ENCODE measurements at places on chromosomes 3 and 15.

DNA sequence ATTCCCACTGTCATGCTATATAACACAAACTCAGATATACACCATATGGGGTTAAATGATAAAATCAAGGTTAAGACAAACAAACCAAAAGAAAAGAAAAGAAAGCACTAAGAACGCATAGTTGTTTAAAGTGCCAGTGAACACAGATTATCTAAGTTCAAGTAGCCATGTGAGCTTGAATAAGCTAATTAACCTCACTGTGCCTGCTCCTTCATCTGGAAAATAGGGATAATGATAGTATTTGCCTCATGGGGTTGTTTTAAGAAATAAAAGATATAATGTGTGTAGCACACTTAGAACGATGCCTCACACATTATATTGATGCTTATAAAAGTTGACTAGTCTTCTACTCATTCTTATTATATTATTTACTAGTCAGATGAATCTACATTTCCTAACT is 72.6 kb upstream of the IL12A start:
- no peak for DNase-seq

DNA sequence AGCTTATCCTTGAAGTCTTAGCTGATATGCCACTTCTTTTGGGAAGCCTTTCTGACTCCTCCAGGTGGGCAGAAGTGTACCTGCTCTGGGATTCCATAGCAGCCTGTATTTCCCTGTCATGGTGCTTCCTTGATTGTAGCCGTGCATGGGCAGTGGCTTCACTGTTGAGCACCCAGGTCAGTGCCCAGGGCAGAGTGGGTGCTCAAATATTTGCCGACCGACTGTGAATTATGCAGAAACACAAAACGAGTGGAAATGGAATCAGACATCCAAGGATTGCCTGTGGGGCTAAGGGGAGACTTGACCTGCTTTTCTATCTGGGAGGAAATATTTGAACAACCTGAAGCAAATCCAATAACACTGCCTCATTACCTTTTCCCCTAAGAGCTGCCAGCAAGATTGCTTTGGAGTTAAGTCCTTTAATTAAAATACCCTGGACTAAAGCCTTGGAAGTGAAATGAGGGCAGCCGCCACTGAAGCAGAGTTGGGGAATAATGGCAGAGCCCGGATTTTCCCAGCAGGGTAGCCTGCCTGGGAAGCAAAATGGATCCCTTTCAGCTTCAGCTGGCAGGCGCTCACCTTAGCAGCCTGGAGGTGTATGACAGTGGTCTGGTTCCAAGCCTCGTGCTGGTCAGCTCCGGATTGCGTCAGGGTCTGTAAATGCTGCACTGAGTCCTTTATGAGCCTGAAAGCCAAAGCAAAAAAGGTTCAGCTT is 14.9 kb downstream of the ACOX2 start:
- DNase-seq = no peak

GRCh38 chr15:58346361-58346760 is 85.4 kb upstream of the LIPC start:
- no peak for DNase-seq

GRCh38 chr3:185998136-185998535 is 60.3 kb upstream of the TRA2B start:
- DNase-seq = no peak

GRCh38 chr3:16430717-16431630 is 82.5 kb downstream of the RFTN1 start:
- DNase-seq = no peak

- no peak for DNase-seq
These were observed 124.1 kb downstream of the GADL1 start for GRCh38 chr3:30770387-30770786.

- no peak for DNase-seq
These were observed 13.5 kb downstream of the SNX33 start for GRCh38 chr15:75661100-75661755.

GRCh38 chr3:60363817-60364216 is 887.4 kb downstream of the FHIT start:
- DNase-seq = no peak

- DNase-seq = no peak
These were observed 1185.8 kb upstream of the ALCAM start for GRCh38 chr3:104180906-104181305.

DNA sequence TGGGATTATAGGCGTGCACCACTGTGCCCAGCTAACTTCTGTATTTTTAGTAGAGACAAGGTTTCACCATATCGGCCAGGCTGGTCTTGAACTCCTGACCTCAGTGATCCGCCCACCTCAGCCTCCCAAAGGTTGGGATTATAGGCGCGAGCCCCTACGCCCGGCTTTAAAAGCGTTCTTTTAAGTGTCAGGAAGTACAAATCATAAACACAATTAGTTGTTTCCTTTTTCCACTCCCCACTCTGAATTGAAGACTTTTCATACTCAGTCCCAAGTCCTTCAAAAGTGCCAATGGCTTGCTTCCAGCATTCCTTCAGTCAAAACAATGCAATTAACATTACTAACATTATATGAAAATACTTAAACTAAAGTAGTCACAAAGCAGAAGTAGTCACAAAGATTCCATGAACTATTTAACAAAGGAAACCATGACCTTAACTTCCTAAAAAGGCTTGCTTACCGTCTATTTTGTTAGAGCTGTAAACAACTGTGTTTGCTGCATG is 8.1 kb downstream of the WDR82 start:
- DNase-seq = no peak
